ENCODE measurements at places on chromosomes 6 and 20.
A peak's percentile ranks its signal among the peaks of the same experiment; 100 is the strongest.

DNA sequence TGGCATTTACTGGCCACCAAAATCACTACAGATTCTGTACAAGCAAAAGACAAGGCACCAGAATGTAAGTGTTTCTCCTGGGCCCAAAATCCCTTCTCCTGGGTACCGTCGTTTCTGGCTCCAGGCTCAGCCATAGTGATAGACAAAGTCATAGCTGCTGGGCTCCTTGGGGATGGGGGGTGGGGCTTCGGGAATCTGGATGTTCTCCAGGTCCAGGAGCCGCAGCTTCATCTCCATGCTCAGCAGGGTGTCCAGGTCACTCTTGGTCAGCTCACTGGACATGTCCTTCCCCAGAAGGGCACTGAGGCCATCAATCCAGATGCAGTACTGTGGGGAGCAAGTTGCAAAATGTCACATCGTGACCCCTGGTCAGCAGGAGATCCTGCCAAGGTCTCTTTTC lies 39.2 kb downstream of the ELMO2 start:
- DNase-seq: no peak

DNA sequence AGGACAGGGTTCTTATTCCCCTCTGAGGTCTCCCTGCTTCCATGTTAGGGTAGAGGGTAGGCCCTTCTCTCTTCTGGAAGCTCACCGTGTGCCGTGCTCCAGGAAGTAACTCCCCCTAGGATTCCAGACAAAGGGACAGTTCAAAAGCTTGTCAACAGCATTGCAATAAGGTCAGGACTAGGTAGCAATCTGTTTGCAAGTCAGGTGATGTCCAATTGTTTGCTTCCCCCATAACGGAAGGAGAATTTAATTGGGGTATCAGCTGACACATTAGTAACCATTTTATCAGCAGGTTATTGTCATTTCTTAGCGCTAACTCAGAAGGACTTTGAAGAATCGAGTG lies 41.9 kb downstream of the SYNJ2 start:
- no peak for DNase-seq

DNA sequence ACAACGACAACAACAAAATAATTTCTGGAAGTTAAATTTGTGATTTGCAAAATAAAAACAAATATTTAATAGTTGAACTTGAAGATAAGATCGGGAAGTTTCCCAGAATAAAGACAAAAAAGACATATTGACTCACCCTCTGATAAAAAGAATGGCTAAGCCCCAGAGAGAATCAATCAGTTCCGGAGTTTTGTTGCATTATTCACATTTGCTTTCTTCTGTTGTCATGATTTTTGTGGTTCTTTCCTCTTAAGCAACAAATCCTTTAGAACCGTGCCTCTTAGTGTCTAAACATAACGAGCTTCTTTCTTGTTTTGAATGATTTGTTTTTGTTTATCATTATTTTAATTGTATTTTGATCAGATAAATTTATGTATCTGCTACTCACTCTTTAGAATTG lies 337.7 kb upstream of the PRND start:
- peak; percentile 47 for DNase-seq

DNA sequence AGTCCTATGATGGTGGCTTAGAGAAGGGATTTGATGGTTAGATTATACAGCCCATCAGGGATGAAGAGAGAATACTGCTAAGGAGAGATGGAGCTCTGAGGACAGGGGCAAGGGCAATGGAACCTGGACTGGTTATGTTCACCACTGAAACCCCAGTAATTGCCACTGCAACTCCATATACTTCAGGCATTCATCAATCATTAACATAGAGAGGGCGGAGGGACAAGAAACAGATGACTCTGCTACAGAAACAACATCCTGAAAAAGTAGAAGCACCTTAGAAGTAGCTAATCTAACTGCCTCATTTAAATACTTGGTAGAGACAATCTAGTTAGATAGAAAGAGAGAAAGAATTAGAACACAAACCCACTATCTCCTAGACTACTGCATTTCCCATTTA lies 89.8 kb downstream of the MDN1 start:
- DNase-seq: no peak

DNA sequence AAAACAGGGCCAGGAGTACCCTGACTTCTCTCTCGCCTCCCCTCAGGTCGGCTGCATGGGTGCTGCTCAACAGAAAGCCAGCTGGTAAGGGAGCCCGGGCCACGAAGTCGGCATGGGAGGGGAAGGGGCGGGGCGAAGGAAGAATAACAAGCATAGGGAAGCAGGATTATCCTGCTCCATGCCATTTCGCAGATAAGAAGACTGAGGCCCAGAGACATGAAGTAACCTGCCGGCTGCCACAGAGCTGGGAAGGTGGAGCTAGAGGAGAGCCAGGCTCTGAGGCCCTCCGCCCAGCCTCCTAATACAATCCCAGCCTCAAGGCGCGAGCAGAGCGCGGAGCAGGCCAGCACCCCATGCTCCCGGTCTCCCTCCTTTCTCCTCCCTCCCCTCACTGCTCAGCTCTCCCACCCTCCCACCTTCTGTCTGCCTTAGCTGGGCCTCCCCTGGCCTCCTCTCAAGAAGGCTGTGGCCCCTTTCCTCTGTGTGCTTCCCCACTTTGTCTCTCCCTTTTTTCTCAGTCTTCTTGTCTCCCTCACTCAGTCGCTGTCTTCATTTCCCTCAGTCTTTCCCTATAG lies 13.2 kb upstream of the HMGA1 start:
- no peak for DNase-seq

- no peak for DNase-seq
Observed at GRCh38 chr20:44411020-44411756, 55.7 kb downstream of the HNF4A start.

- no peak for DNase-seq
Observed at GRCh38 chr6:108742041-108742440, 106.2 kb upstream of the ARMC2 start.

GRCh38 chr6:111824608-111825337 lies 48.5 kb downstream of the FYN start:
- no peak for DNase-seq

- DNase-seq: no peak
Observed at GRCh38 chr20:62606016-62606415, 36.3 kb upstream of the SLCO4A1 start.

GRCh38 chr6:78771586-78771985 lies 95.8 kb upstream of the IRAK1BP1 start:
- no peak for DNase-seq

DNA sequence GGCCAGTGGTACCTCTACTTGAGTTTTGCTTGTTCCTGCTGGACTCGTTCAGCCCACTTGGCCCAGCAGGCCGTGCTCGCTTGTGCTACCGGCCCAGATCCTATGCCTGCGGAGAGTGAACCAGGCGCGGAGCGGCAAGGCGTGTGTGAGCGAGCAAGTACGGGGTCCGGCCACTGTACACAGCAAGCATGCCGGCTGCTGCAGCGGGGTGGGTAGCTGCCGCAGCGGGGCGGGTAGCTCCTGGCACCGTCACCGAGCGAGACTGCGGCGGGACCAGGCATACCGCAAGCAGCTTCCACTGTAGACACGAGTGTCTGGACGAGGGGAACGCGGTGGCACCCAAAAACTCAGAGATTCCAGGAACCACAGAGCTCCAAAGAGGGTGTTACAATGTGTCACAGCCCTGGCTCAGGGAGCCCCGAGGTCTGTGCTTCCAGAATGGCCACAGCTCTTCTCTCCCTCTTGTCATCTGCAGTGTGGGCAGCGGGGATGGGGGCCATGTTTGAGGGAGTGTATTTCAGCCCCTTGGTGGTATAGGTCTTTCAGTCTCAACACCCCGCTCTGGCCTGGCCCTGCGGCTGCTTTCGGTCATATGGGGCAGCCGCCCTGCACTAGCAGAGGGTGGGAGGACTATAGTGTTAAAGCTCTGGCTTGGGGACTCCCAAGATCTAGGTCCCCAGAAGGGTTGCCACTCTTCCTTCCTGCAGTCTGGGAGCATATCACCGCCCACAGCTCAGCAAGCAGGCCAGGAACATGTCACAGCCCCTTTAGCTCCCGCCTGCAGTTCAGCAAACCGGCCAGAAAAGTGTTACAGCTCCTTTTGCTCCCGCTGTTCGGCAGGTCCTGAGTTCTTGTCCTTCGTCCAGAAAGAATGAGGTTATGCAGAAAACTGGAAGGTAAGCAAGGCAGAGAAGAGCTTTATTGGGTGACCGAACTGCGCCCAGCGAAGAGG lies 6.1 kb upstream of the RWDD1 start:
- no peak for DNase-seq

DNA sequence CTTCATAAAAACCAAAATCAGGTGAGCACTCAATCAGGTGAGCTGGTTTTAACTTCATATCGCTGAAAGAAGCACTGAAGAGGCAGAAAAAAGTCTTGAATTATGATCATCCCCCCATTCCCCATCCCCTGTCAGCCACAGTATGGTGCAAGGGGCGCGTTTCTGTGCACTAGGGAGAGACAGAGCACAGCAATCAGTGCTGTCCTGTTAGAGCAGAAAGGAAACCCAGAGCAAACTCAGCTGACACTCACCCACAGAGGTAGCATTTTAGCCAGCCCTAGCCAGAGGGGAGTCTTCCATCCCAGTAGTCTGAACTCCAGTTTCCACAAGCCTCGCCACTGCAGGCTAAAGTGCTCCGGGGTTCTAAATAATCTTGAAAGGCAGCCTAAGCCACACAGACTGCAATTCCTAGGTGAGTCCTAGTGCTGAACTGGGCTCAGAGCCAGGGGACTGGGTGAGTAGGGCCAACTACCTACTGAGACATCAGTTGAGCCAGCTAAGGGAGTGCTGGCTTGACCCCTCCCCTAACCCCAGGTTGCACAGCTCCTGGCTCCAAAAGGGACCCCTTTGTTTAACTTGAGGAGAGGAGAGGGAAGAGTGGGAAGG lies 1352.6 kb upstream of the GJE1 start:
- no peak for DNase-seq

GRCh38 chr6:83872386-83873118 lies 13.1 kb downstream of the CYB5R4 start:
- peak; percentile 23 for DNase-seq

DNA sequence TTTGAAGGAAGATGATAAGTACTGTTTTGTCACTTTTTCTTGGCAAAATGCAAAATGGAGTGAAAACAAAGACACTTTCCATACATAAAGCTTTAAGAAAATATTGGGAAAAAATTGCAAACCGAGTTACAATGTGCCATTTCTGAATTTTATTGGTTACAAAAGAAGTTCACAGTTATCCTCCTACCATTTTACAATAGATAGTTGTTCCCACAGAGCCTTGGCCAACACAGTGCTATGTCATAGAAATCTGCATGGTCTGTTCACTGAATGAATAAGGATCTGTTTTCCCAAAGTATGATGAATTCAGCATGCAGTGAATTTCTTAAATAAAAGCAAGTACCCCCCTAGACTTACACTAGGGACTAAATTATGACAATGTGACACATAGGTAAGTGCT lies 268.2 kb upstream of the POU3F2 start:
- no peak for DNase-seq

DNA sequence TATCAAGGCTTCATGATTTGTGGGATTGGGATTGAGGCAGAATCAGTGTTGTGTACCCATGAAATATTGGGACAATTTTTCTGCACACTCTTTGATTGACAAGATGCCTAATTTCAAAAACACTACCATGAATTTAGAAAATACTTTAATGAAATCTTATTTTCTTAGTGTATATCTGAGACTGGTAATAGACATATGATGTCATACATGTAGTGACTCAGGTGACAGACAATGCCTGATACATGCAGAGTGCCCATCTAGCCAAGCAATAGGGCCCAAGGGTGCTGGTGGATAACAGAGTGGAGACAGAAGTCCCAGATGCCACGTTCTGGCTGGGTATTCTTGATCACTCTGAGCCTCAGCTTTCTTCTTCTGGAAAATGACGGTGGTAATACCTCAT lies 279.6 kb upstream of the ARID1B start:
- DNase-seq: no peak

DNA sequence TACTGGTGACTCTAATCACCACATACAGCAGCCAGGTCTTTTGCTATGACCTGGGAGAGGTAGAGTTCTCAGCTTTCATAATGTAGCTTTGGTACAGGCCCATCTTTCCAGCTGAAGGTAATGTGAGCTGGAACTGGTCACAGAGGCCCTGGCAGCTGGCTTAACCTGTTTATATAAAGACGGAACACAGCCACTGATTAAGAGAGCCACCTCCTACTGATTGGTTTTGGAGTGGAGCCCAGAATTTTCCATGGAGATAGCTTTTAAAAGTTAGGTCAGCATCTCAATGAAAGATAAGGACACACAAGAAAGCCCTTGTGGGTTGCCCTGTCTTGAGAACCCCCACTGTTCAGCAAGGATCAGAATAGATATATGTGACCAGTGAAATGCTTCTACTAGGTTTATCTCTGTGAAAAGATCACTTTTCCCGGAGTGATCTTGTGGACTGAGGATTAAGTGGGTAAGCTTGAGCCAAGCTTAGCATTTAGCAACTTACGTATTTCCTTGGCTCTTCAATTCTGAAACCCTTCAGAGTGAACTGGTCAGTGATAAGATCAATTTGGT lies 213.7 kb upstream of the CITED2 start:
- DNase-seq: peak; percentile 68

DNA sequence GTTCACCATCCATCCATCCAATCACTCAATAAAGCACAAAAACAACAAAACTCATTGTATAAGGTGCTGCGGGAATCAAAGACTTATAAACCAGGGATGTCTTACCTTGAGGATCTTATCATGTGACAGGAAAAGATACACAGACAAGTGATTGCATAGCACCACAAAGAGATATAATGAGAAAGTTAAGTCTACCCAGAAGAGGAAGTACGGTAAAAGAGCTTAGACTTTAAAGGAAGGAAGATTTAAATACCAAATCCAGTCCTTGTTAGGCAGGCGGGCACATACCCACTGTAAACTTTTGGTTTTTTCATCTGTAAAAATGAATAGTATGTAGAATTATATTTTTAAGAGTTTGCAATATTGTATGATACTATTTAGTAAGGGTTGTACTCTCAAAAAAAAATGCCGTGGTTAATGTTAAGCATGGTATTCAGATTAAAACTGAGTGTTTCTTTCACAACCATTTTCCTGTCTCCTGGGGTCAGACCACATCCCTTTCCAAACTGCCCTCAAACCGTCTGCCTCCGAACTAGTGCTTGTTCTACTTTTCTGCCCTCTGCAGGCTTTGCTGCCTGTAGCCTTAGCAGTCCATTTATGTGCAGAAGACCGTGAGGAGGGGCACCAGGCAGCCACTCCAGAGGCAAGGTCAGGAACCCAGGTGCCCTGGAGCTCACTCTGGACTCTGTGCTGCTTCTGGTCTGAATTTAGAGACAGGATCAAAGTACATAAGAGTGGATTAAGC lies 179.5 kb upstream of the SYNDIG1 start:
- no peak for DNase-seq

GRCh38 chr6:143241111-143241510 lies 180.4 kb downstream of the AIG1 start:
- peak; percentile 11 for DNase-seq

- no peak for DNase-seq
Observed at GRCh38 chr20:1306316-1307135, 22.4 kb downstream of the SDCBP2 start.

GRCh38 chr20:43681468-43681942 lies 14.6 kb downstream of the MYBL2 start:
- no peak for DNase-seq

DNA sequence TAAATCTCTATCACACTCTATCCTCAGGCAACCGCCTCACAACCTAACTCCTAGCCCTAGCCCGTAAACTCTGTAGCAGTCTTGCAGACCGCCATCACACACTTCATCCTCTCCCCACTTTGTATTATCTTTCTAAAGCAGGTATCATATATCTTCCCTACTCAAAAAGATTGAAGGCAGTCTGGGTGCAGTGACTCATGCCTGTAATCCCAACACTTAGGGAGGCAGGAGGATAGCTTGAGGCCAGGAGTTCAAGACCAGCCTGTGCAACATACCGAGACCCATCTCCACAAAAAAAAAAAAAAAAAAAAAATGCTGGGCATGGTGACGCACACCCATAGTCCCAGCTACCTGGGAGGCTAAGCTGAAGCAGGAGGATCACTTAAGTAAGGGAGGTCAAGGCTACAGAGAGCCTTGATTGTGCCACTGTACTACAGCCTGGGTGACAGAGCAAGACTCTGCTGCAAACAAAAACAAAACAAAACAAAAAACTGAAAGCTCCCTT lies 22.9 kb downstream of the RANBP9 start:
- DNase-seq: no peak

All from fibroblast of lung (primary cell).